EH (cell line): ENCODE measurements at places on chromosomes 3 and 15.
A peak's percentile ranks its signal among the peaks of the same experiment; 100 is the strongest.

- DNase-seq, result no peak
These were observed 676 bp downstream of the CNOT10 start for GRCh38 chr3:32685543-32686185.

GRCh38 chr15:59165726-59166125 is 40.9 kb upstream of the LDHAL6B start:
- peak; percentile 41 for DNase-seq

GRCh38 chr15:33460166-33460805 is 149.5 kb downstream of the RYR3 start:
- DNase-seq, result no peak

DNA sequence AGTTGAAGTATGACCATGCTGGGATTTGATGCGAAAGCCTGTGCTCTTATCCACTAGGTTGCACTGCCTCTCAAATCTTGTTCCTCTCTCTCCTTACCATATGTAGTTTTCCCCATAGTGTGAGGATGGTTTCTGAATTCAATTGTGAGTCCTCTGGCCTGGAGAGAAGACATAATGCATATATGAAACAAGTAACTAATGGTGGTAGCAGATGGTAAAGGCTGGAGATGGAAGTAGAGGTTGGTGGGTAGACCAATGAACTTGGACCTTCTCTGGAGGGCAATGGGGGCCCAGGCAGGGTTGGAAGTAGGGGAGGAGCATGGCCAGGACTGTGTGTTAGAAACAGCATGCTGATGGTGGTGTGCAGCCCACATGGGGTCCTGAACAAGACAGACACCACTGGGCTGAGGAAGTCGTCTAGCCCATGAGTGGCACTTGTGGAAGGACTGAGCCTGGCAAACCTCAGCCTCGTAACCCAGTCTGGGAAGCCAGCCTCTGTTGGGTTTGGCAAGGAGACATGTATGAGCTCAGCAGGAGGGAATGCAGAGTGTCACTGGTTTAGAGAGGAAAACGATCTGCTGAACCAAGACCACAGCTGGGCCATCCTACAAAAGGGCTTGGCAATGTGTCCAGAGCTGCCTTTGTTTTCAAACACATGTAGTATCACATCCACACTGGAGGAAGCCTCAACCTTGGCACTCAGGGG is 18.5 kb upstream of the LMCD1 start:
- DNase-seq, result peak; percentile 99

- DNase-seq, result peak; percentile 3
These were observed 250.4 kb downstream of the TJP1 start for GRCh38 chr15:29571792-29572431.

DNA sequence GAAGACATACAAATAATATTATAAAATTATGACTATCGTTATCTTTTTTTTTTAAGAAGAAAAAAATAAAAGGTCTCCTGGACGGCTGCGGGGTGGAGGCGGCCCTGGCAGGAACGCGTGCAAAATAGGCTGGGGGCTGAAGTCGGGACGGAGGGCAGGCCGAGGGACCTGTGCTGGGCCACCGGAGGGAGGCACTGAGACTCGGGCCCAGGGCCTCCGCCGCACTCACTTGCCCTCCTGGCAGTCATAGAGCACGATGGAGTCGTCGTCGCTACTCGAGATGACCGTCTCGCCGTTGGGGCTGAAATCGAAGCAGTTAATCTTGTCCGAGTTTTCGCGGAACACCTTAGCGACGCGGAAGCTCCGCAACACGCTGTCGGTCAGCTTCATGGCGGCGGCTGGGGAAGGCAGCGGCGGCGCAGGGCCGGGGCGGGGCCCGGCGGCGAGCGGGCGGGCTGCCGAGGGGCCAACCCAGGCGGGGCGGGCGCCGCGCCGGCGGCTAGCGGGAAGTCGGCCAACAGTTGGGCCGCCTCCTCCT is 408 bp downstream of the WDR82 start:
- DNase-seq, result no peak

- DNase-seq, result no peak
These were observed 688.9 kb upstream of the NAALADL2 start for GRCh38 chr3:174170248-174170647.

- DNase-seq, result no peak
These were observed 779 bp downstream of the GRIP2 start for GRCh38 chr3:14539384-14539741.

- no peak for DNase-seq
These were observed 98.1 kb upstream of the GBE1 start for GRCh38 chr3:81859524-81859923.

- DNase-seq, result peak; percentile 60
These were observed 2.5 kb downstream of the SCAMP2 start for GRCh38 chr15:74870436-74871215.

DNA sequence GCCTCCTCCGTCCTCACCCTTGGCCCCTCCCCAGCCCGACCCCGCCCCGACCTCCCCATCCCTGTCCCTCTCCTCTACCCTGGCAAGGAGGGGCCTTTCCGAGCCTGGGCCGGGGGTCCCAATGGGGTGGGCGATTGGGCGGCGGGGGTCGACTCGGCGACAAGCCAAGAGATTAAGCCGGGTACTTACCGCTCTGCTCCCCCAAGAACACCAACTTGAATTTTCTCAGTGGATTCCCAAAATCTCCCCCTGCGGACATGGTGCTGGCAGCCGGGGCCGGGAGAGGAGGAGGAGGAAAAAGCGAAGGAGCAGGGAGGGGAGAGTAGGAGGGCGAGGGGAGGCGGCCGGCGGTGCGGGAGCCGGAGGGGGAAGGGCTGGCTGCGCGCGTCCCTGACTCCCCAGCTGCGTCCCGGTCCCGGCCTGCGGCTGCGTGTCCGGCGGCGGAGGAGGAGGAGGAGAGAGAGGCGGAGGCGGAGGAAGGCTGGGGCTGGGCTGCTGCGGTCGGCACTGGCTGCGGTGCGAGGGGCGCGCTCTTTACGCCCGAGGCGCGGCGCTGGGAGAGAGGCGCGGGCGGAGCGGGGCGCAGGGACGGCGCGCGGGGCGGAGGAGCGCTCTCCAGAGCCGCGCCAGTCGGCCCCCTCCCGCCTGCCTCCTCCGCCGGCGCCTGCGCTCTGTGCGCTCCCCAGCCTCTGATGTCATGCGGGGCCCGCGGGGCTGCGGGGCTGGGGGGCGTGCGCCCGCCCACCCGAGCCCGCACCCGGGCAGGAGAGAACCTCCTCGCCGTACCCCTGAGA is at the start of gene RAB6B:
Gene RAB6B (minus strand): TSS at position 675 of the 794 bp plus-strand sequence. CDS start 416 bp downstream, at position 259.
- DNase-seq, result peak; percentile 51

DNA sequence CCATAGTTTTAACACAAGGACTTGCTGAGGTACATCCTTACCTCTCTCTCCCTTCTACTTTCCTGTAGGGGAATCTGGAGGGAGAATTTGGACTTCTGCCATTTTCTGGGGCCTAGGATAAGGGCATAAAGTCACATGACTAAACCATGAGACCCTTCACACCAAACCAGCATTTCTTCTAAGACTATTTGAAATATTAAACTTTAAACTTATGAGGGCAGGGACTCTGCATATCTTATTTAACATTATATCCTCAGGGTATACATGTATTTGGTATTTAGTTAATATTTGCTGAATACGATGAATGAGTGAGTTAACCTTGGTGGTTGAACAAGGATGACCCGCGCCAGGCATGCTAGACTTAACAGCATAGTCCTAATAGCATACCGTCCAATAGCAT is 63.4 kb downstream of the USP13 start:
- peak; percentile 11 for DNase-seq

- DNase-seq, result peak; percentile 37
These were observed 433.3 kb downstream of the FOXP1 start for GRCh38 chr3:71149959-71150954.

DNA sequence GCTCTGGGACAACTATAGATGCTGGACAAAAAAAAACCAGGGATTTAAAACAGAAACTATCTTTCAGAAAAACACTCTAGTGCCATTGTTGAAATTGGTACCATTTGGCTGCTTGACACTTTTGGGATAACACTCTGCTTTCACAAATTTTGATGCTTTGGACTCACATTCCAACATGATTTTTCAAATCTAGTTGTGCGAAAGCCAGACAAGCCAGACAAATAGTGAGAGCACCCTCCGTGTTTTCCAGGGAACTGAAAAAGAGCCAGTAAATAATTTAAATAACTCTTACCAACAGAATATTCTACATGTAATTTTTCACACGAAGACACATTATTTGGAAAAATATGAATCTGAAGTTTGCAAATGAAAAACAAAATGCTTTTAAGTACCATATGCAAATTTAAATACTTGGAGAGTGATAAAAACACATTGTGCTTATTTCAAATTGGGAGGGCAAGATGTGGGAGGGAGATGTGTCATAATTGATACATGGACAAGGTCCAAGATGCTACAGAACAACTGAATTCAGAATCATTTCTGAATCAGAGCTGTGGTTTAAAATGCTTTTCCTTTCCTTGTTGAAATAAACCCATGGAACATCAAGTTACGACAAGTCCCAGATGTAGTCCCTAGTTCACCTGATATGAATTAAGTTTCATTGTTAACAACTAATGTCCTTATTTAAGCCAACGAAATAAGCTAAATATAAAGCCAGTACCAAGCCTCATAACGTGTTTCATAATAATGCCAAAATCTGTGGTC is 144.2 kb upstream of the SOX2 start:
- no peak for DNase-seq

GRCh38 chr3:195574497-195575304 is 9.0 kb downstream of the APOD start:
- DNase-seq, result no peak

DNA sequence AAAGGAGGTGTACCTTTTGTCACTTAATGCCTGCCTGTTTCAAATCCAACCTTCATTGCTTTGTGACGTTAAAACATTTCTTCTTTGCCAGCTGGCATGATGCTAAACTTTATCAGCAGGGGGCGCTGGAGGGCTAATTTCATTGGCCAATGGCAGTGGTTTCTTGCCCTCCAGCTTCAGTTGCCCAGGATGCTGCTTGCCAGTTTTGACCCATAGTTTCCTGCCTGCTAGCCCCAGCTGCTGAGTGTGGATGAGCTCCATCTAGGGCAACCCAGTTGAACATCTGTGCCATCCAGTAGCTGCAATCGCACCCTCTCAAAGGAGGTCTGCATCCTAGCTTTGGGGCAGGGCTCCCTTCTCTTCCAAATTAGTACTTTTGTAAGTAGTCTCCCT is 22.1 kb downstream of the ACKR2 start:
- DNase-seq, result peak; percentile 66

- peak; percentile 94 for DNase-seq
These were observed 5.7 kb upstream of the CSPG4 start for GRCh38 chr15:75718328-75718727.

DNA sequence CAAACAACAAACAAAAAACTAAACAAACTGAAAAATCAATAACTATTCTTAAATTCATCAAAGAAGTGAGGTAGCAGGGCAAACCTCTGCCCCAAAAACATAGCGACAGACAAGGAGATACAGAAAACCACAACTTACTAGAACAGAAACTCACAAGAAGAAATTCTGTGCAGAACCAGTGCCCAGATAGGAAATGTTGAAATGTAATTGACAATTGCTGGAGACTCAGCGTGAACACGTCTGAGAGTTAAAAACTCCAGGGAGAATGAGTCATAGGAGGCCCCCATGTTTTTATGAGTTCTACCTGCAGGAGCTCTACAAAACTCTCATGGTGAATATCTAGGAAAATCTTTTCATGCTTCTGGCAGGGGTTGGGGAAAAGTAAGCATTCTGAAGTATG is 95.5 kb upstream of the SETMAR start:
- no peak for DNase-seq
